Right renal pelvis (tissue), 4 donors: ENCODE measurements at places on chromosomes 13 and 19. TPM values are rescaled to one million over a fixed set of nuclear protein-coding genes. Genes with fewer than 3 reads are reported as not detected.

WBP4 gene
- polyA plus RNA-seq, result 21.2 TPM

SLC15A1 gene
- 7.0 TPM for polyA plus RNA-seq

GRIN3B gene
- polyA plus RNA-seq, result 0.63 TPM

NTF4 gene
- 4.0 TPM for polyA plus RNA-seq

FOXO1 gene
- polyA plus RNA-seq, result 15.4 TPM

KCNRG gene
- polyA plus RNA-seq, result 1.4 TPM

ZNF536 gene
- 4.1 TPM for polyA plus RNA-seq

SKA3 gene
- 13.8 TPM for polyA plus RNA-seq

OR7C1 gene
- polyA plus RNA-seq, result 0.31 TPM

ELOF1 gene
- 47.1 TPM for polyA plus RNA-seq

GADD45B gene
- polyA plus RNA-seq, result 13.6 TPM

TMPRSS9 gene
- 0.29 TPM for polyA plus RNA-seq

ZNF443 gene
- polyA plus RNA-seq, result 9.7 TPM

RFXAP gene
- 18.1 TPM for polyA plus RNA-seq

CDKN2D gene
- 10.7 TPM for polyA plus RNA-seq

PALM gene
- polyA plus RNA-seq, result 121 TPM

LILRA2 gene
- polyA plus RNA-seq, result 1.2 TPM

LYPD3 gene
- 2.8 TPM for polyA plus RNA-seq

LRRC25 gene
- 1.3 TPM for polyA plus RNA-seq

MAST1 gene
- 1.6 TPM for polyA plus RNA-seq

DCT gene
- polyA plus RNA-seq, result 0.39 TPM

TNNT1 gene
- polyA plus RNA-seq, result 4.9 TPM

WDR88 gene
- 1.1 TPM for polyA plus RNA-seq

HRC gene
- polyA plus RNA-seq, result 27.0 TPM

SLC6A16 gene
- 2.5 TPM for polyA plus RNA-seq

DLL3 gene
- polyA plus RNA-seq, result 0.78 TPM

CFAP97D2 gene
- polyA plus RNA-seq, result not detected

ZFP82 gene
- polyA plus RNA-seq, result 16.5 TPM

SOX1 gene
- polyA plus RNA-seq, result not detected

MUC16 gene
- 0.03 TPM for polyA plus RNA-seq

ZNF699 gene
- 7.1 TPM for polyA plus RNA-seq

SBK2 gene
- polyA plus RNA-seq, result 0.65 TPM
